ENCODE measurements at places on chromosomes 12 and 14. TPM values are rescaled to one million over a fixed set of nuclear protein-coding genes. Genes with fewer than 3 reads are reported as not detected.

Gene DPPA3
- not detected for total RNA-seq

Gene ADSS1
- total RNA-seq: 36.2 TPM

Gene GLIPR1L2
- 1.5 TPM for total RNA-seq

Gene SLC39A2
- total RNA-seq: not detected

Gene IFT81
- total RNA-seq: 3.4 TPM

Gene RNASE11
- not detected for total RNA-seq

Gene LIN7A
- total RNA-seq: 14.4 TPM
